ENCODE measurements at places on chromosomes 7 and 10.
A peak's percentile ranks its signal among the peaks of the same experiment; 100 is the strongest.

DNA sequence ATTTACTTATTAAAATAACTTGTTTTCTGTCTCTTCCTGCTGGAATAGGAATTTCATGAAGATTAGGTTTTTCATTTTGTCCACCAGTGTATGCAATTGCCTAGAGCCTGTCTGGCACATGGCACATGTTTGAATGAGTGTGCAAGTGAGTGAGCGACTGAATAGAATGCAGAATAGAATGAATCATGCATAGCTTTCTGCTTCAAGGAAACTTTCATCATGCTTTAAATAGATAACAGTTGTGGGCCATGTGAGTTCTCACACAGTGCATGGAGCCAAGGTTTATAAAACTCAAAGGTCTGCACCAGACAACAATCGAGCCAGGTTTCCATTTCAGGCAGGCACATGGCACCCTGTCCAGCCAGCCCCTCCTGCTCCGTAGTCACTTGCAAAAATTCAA is 74.2 kb upstream of the HECW1 start:
- DNase-seq = peak; percentile 80

DNA sequence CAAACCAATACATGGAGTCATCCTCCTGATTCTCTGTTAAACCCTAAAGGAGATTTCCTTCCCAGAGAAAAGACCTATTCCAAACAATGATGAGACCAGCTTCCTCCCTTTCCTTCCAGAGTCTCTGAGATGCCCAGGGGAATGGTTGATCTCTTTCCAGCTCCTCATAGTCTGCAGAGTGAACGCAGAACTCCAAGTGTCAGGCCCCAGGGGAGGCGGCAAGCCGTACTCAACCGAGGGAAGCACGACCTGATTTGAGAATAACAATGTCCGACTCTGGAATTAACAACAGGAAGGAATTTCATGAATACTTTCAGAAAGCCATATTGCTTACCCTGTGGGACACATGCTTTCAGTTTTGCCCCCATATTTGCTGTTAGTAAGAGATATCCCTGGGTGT is 241.7 kb upstream of the GLI3 start:
- no peak for DNase-seq

DNA sequence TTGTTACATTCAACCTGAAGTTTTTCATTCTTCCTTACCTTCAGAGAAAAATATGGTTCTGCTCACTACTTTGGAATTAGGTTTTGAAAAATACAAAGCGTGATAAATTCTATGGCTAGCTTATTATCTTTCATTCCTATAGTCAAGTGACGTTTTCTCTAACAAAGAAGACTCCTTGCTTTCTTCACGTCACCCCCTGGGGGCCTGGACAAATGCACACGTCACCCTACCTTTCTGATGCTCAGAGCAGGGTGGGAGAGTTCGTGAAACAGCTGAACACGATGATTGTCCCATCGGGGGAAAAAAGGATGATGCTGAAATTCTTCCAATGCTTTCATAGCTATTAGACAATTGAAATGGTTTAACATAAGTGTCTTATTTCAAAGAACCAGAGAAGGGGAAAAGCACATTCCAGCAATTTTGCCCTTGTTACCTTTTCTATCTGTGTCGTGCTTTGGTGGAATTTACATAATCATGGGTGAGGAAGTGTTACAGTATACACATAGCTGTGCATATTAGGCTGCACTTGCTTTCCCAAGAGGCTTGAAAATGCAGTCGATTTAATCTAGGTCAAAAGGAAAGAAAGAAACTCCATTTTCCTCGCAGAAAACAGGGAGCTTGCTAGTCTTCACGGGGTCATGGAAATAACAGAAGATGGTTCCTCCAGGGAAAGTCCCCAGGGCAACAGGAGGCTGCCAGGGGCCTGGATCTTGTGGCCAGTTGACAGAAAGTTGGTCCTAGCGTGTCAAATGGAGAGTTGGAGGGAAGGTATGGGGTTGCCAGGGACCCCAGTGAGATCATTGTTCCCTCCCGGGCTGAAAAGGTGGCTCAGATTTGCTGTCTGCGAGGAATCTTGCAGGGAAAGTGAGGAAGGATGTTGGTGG is 189.2 kb downstream of the CELF2 start:
- DNase-seq = no peak

DNA sequence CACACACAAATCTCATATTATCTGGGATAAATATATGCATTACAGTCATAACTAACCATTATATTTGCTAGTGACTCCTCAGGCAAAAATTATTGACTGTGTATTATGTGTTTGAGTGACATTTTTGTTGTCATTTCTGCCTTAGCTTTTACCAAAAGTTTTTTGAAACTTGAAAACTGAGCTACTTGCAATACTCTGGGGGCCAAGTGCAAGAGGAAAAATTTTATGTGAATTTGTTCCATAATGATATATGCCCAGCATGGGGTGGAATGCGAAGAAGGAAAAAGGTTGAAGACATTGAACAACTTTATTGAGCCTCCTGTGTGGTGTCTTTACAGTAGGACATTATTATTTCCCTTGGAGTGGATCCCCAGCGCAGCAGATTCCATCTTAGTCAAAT is 176.8 kb upstream of the FERD3L start:
- DNase-seq = no peak

GRCh38 chr7:22150221-22150620 is 204.5 kb upstream of the CDCA7L start:
- DNase-seq = no peak

- DNase-seq = no peak
These were observed 49.5 kb upstream of the EBF3 start for GRCh38 chr10:130013335-130014262.

All from EH (cell line).